Naive thymus-derived CD8-positive, alpha-beta T cell (primary cell): ENCODE measurements at places on chromosomes 2 and 18. TPM values are rescaled to one million over a fixed set of nuclear protein-coding genes. Genes with fewer than 3 reads are reported as not detected.

The UGT1A3 gene
- total RNA-seq: not detected

The CDKL4 gene
- total RNA-seq: not detected

The NCOA1 gene
- total RNA-seq: 44.8 TPM

The PLEK gene
- total RNA-seq: 3.9 TPM

The MFSD2B gene
- total RNA-seq: not detected

The PTPRN gene
- total RNA-seq: not detected

The WDR54 gene
- 31.1 TPM for total RNA-seq

DNA sequence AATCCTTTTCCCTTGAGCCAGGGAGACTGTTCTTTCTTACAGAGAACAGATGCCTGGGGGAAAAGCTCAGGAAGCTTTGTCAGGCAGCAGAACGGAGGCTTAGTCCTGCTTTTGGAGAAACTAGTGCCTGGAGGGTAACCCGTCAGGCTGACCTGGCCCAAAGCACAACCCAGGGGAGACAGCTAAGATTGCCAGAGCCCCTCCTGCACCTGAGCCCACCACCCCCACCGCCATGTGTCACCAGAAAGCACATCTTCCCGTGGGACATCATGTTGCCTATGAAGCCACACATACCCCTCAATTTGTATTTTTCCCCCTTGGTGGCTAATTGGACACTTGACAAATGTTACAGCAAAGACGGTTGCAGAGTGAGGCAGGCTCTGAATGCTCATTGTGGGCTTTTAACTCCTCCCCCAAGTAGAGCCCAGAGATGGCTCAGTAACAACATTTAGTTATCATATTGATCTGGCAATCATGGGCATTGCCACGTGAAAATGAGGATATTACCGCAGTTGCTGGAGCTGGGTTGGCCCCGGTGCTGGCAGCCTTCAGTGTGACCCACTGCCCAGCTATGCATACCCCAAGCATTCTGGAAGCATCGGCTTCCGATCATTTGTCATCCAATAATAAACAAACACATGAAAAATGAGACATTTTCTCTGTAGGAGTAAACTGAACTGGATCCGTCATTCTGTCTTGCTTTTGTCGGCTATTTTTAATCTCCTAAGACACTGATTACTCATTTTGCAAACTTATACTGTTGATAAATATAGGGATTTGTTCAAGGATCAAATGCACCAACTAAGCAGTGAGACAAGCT, 229.5 kb downstream of the ATAD2B start:
- no peak overlapping the region for H3K4me3 ChIP-seq
- peaks cover 11% of the 10 kb centered on the region for H3K36me3 ChIP-seq
- H3K27me3 ChIP-seq: no peaks in the 10 kb centered on the region
- no peak for DNase-seq
- H3K27ac ChIP-seq: no peak overlapping the region
- H3K4me1 ChIP-seq: no peaks in the 10 kb centered on the region

DNA sequence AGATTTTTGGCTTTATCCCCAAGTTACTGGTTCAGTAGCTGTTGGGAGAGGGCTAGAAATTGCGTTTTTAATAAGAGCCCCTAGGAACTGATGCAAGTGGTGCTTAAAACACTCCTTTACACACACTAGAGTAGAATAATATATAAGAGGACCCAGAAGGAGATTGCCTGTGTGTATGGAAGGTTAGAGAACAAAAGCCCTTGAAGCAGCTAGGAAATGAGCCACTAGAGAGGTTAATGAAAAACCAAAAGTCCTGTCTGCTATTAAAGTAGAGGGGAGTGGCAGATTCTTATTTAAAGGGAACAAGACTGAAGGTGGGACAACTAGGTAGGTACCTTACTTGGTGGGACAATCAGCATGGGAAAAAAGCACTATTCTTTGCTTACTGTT, 14.4 kb upstream of the SLC39A10 start:
- H3K27ac ChIP-seq: no peak overlapping the region
- no peaks in the 10 kb centered on the region for H3K27me3 ChIP-seq
- no peak for DNase-seq
- peaks cover 2% of the 10 kb centered on the region for H3K36me3 ChIP-seq
- peaks cover 7% of the 10 kb centered on the region for H3K4me1 ChIP-seq
- no peak overlapping the region for H3K4me3 ChIP-seq

DNA sequence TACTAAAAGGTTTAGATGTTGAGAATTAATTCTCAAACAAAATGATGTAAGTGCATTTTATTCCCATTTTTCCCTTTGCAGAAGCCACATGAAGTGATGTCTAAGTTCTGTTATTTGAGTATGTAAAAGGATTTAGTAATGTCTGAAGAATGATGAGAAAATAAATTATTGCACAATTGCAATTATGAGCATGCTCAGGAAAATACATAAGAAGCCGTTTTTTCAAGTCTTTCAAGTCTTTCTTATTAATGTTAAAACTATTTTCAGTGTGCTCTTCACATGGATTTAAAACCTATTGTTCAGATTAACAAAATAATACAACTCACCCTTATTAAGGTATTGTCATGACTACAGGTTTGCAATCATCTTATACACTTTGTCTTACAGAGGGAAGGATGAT, 331.4 kb upstream of the NETO1 start:
- DNase-seq: no peak
- H3K27ac ChIP-seq: no peak overlapping the region
- no peaks in the 10 kb centered on the region for H3K27me3 ChIP-seq
- H3K4me3 ChIP-seq: no peak overlapping the region

DNA sequence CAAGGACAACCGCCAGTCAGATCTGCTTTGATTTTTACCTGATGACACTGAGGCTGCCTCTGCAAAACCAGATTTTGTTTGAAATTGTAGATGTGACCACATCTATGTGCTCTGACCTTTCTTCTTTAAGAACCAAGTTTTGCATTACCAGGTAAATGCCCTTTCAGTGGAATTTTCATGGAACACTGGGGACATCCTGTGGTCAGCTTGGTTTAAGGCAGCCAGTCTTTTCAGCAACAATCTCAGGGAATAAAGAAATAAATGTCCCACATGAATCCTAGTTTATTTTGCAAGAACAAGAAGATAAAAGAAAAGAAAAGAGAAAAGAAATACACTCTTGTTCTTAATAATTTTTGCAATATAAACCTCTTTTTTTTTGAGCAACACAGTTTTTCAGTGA, 90.6 kb downstream of the POU3F3 start:
- H3K4me3 ChIP-seq: no peak overlapping the region
- peaks cover 8% of the 10 kb centered on the region for H3K27me3 ChIP-seq
- H3K4me1 ChIP-seq: no peaks in the 10 kb centered on the region
- no peak overlapping the region for H3K27ac ChIP-seq
- no peaks in the 10 kb centered on the region for H3K36me3 ChIP-seq
- no peak for DNase-seq

GRCh38 chr2:134314202-134314601, 60.3 kb downstream of the MGAT5 start:
- H3K4me3 ChIP-seq: peak overlapping the region; percentile 33
- H3K36me3 ChIP-seq: peaks cover 18% of the 10 kb centered on the region
- no peaks in the 10 kb centered on the region for H3K27me3 ChIP-seq
- H3K4me1 ChIP-seq: peaks cover 37% of the 10 kb centered on the region
- no peak for DNase-seq

GRCh38 chr2:20365249-20365817, 14.7 kb upstream of the PUM2 start:
- no peaks in the 10 kb centered on the region for H3K4me1 ChIP-seq
- H3K27me3 ChIP-seq: peaks cover 4% of the 10 kb centered on the region
- no peak overlapping the region for H3K27ac ChIP-seq
- no peak overlapping the region for H3K4me3 ChIP-seq
